B cell (primary cell): ENCODE measurements at places on chromosomes 1 and 21. TPM values are rescaled to one million over a fixed set of nuclear protein-coding genes. Genes with fewer than 3 reads are reported as not detected.

Gene SV2A
- 0.07 and 0.10 TPM in 2 replicates for total RNA-seq

Gene NTMT2
- total RNA-seq: not detected in 2 replicates

Gene LCE3D
- not detected in 2 replicates for total RNA-seq

GRCh38 chr1:17149771-17150170, 30.5 kb upstream of the PADI2 start:
- DNase-seq: no peak

DNA sequence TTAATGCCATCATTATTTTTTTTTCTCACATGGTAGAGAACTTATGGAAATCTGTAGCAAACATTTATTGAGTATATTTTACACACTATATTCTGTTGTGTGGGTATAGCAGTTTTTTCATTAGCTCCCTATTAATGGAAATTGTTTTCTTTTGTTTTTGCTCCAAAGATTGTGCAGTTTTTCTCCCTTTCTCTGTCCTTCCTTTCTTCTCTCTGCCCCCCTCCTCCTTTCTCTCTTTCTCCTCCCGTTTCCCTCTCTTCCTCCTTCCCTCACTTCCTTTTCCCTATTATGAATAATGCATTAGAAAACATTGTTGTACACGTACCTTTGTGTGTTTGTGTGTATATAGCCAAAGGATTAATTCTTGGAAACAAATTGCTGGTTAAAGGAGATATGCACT, 20.6 kb downstream of the CDC73 start:
- no peak for DNase-seq

DNA sequence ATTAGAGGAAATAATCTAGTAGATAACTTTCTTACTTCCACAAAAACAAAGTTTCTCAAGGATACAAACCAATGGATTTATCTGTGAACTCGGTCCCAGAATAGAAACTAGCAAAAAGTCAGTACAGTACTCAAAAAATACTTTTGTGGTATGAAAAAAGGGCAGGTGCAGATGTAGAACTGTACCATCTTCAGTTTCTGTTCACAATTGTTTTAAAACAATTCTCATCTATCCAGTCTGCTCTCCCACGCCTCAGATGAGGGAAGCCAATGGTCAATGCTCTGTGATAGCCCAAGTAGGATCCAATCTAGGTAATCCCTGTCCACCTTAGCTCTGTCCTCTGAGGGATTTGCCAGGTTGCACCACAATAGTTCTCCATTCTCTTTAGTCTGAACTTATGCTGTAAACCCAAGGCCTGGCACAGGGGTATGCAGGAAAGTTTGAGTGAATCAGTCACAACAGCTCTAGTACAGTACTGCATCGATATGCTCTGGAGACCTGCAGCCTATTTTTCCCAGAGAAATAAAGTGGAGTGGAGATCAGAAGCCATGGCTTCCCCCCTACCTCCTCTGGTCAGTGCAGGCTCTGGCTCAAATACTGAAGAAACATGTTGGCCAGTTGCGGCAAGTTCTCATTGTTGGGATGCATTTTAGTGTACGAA, 1.4 kb downstream of the KTI12 start:
- DNase-seq: no peak
